IMR-90 (cell line): ENCODE measurements at places on chromosomes 4 and X.

DNA sequence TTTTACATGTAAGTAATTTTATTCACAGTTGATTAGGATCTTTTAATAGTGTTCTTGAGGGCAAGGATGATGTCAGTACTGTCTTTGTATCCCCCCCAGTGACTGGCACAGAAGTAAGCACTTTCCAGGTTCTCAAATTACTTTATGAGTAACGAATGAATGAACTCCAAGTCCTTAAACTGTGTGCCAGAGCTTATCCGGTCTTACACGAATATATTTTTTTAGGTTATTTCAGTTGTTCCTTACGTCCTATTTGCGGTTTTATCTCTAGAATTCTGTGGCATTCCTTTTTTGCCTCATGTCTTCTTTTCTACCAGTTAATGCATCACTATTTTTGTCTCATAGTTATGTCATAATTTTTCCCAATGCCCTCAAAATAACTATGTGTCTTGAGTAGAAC is 106.9 kb upstream of the MID1IP1 start:
- no peak for DNase-seq

- peak; percentile 45 for DNase-seq
Observed at GRCh38 chrX:134898440-134898839, 92.4 kb upstream of the SMIM10 start.

DNA sequence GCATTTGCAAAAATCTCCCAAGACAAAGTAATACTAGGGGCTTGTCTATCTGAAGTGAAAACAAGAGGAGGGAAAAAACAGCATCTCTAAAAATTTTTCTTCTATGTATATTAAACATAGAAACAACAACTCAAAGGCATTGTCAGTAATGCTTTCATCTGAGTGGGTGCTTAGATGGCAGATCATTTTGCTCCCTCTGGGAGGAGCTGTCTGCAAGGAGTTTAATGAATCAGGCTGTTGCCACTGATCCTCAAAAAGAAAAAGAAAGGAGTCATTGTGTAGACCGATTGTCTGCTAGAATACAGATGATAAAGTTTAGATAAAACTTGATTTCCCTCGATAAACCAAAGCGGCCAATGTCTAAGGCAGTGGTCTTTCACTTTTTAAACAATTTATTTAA is 49.7 kb upstream of the KLHL8 start:
- peak; percentile 52 for DNase-seq

- peak; percentile 44 for DNase-seq
Observed at GRCh38 chr4:176671532-176671931, 121.2 kb downstream of the VEGFC start.

DNA sequence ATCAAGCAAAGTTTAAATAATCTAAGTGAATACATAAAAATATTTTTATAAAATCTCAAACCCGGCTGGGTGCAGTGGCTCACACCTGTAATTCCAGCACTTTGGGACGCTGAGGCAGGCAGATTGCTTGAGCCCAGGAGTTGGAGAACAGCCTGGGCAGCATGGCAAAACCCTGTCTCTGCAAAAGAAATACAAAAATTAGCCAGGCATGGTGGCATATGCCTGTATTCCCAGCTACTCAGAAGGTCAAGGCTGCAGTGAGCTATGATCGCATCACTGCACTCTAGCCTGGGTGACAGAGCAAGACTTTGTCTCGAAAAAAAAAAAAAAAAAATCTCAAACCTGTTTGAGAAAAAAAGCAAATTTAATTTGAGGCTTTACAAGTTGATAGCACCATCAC is 96.9 kb upstream of the GPR34 start:
- DNase-seq, result no peak

DNA sequence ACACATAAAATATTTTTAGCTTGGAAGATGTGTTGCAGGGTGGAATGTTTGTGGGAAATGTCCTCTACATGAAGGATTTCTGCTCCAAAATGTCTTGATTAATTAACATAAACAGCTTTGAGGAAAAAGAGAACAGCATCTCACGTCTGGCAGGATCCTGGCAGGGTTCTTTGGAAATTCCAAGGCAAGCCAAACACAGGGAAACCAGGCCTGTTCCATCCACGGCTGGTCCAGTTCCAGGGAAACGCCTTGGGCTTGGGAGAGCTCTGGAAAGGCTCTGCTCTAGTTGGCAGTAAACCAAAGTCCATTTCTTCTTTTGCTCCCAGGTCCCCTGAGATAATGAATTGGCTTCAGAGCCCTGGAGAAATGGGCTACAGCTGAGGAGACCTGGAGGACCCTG is 42.4 kb upstream of the GAB1 start:
- DNase-seq, result peak; percentile 11

DNA sequence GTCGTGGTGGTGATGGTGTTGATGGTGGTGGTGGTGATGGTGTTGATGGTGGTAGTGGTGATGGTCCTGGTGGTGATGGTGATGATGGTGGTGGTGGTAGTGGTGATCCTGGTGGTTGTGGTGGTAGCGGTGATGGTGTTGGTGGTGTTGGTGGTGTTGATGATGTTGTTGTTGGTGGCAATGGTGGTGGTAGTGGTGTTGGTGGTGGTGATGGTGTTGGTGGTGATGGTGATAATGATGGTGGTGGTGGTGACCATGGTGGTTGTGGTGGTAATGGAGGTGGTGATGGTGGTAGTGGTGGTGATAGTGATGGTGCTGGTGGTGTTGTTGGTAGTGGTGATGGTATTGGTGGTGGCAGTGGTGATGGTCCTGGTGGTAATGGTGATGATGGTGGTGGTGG is 49.1 kb downstream of the TLR10 start:
- no peak for DNase-seq

- no peak for DNase-seq
Observed at GRCh38 chr4:61666244-61666643, 466.1 kb downstream of the ADGRL3 start.

DNA sequence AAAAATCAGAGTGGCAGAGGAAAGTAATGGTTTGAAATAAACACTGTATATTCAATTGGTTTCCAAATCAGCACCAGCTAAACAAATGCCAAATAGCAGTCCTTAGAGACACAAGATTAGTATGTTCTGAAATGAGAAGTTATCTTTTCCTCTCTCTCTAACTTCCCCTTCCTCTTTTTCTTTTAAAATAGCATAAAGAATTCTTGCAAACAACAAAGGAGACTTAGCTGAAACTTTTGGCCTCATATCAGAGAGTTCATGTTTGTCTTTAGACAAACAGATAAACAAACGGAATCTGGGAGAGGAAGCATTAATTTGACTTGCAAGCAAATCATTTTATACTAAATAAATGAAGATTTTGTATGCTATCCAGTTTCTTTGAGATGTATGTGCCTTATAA is 399.0 kb downstream of the GBA3 start:
- no peak for DNase-seq

DNA sequence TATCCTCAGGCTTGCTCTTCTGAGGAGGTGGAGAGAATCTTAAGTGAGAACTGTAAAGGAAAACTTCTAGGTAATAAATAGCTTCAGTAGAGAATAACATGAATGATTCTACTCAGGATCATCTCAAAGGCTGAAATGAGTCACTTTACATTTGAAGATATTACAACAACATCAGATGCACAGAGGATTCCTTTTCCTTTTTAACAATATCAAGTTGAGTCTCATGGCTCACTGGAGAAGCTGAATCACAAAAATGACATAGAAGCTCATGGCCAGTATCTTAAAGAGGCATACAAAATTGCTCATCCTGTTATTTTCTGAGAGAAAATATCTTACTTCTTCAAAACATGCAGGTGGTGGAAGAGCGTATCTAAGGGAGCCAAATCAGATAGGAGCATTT is 72.5 kb upstream of the EMCN start:
- DNase-seq, result no peak

GRCh38 chrX:17453788-17454187 is 78.8 kb downstream of the NHS start:
- DNase-seq, result no peak

DNA sequence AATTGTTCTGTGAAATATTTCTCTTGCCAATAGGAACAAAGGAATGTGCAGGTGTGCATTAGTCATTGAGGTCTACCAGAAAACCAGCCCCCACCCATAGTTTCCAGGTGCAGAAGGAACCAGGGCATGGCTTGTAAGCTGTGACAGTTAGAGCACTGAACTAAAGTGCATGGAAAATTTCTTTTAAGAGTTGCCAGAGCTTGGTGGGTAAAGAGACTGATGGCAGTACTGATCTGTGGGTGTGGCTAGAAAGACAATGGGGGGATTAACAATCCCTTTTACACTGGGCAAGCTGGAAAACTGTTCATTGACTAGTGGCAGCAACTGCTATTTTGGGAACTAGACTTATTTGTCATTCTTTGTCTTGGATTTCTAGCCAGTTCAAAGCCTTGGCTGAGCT is 326.9 kb downstream of the PCDH19 start:
- no peak for DNase-seq

GRCh38 chrX:14398725-14399124 is 130.6 kb upstream of the GLRA2 start:
- no peak for DNase-seq

DNA sequence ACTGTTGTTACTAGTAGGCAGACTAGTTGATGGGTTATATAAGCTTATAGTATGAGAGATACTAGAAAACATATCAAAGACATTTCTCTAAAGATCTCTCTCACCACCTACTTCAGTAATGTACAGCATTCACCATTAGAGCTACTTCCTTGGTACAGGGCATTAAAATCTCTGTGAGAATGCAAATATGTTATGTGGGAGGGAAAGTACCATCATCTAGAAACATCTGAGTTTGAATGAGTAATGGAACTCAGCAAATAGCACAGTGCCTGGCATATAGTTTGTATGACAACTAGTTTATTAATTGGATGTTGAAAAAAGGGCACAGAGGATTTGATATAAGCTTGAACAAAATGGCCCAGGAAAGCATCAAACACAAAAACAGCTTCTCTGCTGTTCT is 211.1 kb downstream of the GLUD2 start:
- no peak for DNase-seq

GRCh38 chr4:70623323-70623722 is 5.2 kb upstream of the ENAM start:
- DNase-seq, result no peak

- DNase-seq, result peak; percentile 16
Observed at GRCh38 chr4:165398570-165398969, 19.8 kb downstream of the CPE start.

DNA sequence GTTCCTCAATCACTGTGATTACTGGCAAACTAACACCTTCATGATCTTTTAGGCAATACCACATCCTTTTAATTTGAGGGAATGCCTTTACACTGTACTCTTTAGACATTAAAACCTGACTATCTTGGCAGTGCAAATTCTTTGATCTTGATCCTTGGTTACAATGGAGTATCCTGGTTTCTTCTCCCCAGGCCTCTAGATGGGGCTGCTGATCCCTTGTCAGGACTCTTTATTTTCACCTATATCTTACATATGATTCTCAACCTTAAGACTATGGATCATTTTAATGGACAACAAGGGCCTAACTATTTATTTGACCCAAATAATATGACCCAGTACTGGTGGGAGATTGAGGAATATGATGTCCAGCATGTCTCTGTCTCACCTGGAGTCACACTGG is 1005.5 kb upstream of the INTU start:
- peak; percentile 38 for DNase-seq

- DNase-seq, result peak; percentile 82
Observed at GRCh38 chr4:185640811-185641675, 105.7 kb upstream of the PDLIM3 start.

GRCh38 chr4:37358748-37359147 is 114.2 kb downstream of the NWD2 start:
- no peak for DNase-seq

DNA sequence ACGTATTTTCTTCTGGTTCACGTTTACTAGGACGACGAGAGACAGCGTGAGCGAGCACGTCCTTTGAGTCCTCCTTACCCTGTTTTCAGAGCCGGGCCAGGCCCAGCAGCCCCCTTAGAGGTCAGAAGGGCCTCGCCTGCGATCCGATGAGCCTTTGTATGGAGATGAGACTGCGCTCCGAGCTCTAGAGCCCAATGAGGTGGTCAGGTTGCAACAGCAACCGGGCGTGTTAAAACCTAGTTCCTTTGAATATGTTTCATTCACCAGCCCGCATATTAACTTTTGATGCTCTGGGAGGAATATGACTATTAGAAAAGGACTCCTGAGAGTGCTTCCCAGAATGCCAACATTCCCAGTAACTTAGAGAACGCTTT is 55.6 kb upstream of the TADA2B start:
- DNase-seq, result peak; percentile 37

DNA sequence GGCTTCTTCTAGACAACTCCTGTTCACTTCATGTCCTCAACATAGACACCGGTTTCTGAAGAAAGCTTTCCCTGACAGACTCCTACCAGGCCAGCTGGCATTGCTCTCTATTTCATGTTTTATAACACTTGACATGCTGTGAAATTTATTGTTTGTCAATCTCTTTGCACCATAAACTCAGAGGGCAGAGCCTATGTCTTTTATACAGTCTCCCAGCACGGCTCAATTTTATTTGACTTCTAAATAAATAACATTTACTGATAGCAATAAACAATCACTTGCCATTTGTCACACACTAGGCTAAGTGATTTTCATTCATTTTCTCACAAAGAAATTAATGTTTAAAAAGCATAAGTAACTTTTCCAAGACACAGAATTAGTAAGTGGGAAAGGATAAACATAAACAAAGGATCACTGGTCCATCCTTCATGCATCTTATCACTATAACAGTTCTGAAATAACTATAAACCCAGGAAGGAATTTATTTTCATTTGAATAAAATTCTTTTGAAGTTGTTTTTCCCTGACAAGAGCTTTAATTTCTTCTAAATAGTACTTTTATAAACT is 577.6 kb downstream of the TECRL start:
- no peak for DNase-seq

GRCh38 chr4:68466185-68466584 is 18.9 kb downstream of the TMPRSS11E start:
- peak; percentile 68 for DNase-seq

- peak; percentile 29 for DNase-seq
Observed at GRCh38 chr4:25756503-25756902, 100.9 kb downstream of the SLC34A2 start.

- DNase-seq, result peak; percentile 6
Observed at GRCh38 chr4:91113130-91113706, 986.0 kb downstream of the CCSER1 start.

DNA sequence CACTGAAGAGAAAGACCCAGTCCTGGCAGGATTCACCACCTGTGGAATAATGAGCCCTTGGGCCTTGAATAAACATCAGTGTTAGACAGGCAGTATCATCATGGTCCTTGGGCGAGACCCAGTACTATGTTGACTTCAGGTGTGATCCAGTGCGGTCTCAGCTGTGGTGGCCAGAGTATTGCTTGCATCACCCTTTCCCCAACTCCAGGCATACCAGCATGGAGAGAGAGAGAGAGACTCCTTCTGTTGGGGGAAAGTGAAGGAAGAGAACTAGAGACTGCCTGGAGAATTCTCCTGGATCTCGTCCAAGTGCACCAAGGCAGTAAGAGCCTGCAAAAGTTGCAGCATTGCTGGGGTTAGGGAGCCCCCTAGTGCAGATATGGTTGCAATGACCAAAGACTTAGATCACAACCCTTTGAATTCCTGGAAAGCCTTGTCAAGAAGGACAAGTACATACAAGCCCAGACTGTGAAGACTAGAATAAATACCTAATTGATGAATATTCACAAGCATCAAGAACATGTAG is 61.1 kb upstream of the VAMP7 start:
- DNase-seq, result peak; percentile 85

GRCh38 chr4:106364282-106364681 is 4.3 kb downstream of the GIMD1 start:
- no peak for DNase-seq

GRCh38 chr4:140450352-140450751 is 22.9 kb upstream of the CLGN start:
- DNase-seq, result no peak

GRCh38 chr4:24927049-24927448 is 14.2 kb upstream of the CCDC149 start:
- no peak for DNase-seq
